ENCODE measurements at places on chromosomes 3 and 15.

- DNase-seq: no peak
Observed at GRCh38 chr3:168862466-168862865, 766.7 kb upstream of the GOLIM4 start.

DNA sequence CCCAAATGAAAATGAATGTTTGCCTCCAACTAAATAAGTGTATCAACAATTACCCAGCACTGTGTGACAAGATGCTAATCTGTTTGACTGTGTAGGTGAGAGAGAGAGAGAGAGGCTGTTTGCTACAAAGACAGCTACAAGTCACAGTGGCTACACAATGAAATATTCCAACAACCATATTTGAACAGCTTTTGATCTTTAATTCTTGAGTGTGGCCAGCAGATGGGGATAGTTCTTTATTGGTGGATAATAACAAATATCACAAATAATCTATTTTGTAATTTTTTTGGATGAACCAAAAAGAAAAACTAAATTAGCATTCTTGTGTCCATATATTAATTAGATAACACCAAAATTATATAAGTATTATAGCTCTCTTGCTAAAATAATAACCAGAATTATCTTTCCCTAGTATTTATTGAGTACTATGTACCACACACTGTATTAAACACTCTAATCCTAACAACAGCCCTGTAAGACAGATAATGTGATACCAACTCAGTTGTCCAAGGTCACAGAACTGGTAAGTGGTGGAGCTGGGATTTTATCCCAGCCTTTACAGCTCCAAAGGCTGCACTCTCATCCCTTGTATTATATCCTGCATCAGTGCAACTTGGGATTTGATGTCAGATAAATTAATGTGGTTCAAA is 61.9 kb upstream of the C3orf80 start:
- no peak for DNase-seq

DNA sequence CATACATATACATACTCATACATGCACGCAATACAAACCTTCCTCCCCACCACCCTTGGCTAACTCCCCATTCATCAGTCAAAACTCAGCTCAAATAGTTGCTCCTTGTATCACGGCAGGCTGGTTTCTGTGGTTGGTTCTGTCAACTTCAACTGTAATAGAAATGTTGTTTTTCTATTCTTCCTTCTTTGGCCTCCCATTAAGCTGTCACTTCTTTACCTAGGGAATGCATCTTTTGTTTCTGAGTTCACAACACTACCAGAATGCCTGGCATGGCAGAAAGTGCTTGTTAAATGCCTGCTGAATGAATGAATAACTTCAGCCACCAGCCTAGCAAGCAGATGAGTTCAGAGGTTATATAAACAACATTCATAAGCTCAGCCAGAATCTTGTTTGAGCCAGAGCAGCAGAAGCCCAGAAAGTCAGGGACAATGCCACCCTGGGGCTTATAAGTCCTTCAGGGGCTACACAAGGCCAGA is 63.1 kb downstream of the B3GALNT1 start:
- no peak for DNase-seq

GRCh38 chr3:190017521-190018288 is 103.0 kb downstream of the P3H2 start:
- DNase-seq: peak; percentile 12

- DNase-seq: peak; percentile 76
Observed at GRCh38 chr15:62254137-62254934, 89.3 kb upstream of the C2CD4B start.

GRCh38 chr15:45201557-45201859 is 13.7 kb upstream of the SHF start:
- no peak for DNase-seq

Measured in heart right ventricle (tissue), 16 donors.